B cell (primary cell): ENCODE measurements at places on chromosomes 4 and X. TPM values are rescaled to one million over a fixed set of nuclear protein-coding genes. Genes with fewer than 3 reads are reported as not detected.

L1CAM gene
- polyA plus RNA-seq: 8.9 and 9.4 TPM in 2 replicates

ANXA3 gene
- 0.33 TPM in 1 of 2 replicates, not detected in the other for polyA plus RNA-seq

FRG2 gene
- polyA plus RNA-seq: not detected in 2 replicates

CT83 gene
- polyA plus RNA-seq: not detected in 2 replicates

DNA sequence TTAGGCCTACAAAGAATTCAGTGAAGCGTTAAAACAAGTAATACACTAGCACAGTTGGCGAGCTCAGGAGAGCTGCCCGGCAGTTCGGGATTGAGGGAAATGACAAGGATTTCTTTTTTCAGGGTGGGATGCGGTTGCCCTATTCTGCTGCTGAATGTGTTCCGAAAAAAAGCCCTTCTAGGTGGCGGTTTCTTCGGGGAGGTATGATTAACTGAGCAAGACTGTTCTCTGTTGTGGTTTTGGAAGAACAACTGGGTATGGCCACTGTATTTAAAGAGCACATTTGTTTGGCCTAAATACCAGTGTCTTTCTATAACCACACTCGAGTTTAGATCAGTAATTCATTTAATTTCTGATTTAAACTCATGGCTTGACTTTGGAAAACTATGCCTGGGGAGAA lies 459.7 kb upstream of the FAT1 start:
- DNase-seq: no peak
- H3K36me3 ChIP-seq: no peaks in the 10 kb centered on the region
- H3K4me1 ChIP-seq: no peaks in the 10 kb centered on the region
- no peaks in the 10 kb centered on the region for H3K27me3 ChIP-seq

DNA sequence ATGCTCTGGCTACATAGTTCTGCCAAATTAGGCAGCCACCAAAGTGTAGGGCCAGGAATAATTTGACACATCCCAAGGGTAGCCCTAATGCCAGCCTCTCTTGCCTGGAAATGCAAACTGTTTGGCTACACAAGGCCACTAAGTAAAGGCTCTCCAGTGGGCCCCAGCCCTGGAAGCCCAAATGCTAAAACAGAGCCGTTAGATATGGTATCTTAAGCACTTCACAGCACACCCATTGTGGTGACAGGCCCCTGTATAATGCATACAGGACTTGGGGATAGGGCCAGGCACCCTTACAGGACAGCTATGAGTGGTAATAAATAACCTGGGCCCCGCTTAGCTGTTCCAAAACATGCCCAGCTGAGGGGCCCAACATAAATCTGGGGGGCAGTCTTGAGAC lies 623.9 kb downstream of the BCOR start:
- no peak overlapping the region for H3K4me3 ChIP-seq
- no peaks in the 10 kb centered on the region for H3K27me3 ChIP-seq
- no peak overlapping the region for H3K27ac ChIP-seq
- no peak for DNase-seq
- peaks cover 11% of the 10 kb centered on the region for H3K4me1 ChIP-seq
- H3K36me3 ChIP-seq: no peaks in the 10 kb centered on the region

DNA sequence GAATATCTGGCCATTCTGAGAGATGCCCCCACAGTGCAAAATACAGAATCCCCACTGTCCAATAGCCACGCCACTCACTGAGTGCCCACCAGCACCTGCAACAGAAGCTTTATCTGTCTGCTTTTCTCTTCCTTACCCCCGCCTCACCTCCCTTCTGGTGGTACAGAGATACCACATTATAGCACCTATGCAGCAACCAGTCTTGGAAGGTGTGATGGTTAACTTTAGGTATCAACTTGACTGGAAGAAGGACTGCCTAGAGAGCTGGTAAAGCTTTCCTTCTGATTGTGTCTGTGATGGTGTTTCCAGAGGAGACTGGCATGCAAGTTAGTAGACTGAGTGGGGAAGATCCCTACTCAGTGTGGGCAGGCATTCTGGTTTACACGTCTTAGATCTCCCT lies 61.8 kb upstream of the TXK start:
- no peak for DNase-seq
- peak overlapping the region; percentile 53 for H3K27ac ChIP-seq
- no peaks in the 10 kb centered on the region for H3K36me3 ChIP-seq
- H3K4me3 ChIP-seq: no peak overlapping the region
- no peaks in the 10 kb centered on the region for H3K27me3 ChIP-seq

GRCh38 chrX:135740681-135741149 lies 27.3 kb downstream of the CT45A1 start:
- H3K27me3 ChIP-seq: no peaks in the 10 kb centered on the region
- H3K36me3 ChIP-seq: no peaks in the 10 kb centered on the region
- peak; percentile 17 for DNase-seq
- H3K4me3 ChIP-seq: no peak overlapping the region

DNA sequence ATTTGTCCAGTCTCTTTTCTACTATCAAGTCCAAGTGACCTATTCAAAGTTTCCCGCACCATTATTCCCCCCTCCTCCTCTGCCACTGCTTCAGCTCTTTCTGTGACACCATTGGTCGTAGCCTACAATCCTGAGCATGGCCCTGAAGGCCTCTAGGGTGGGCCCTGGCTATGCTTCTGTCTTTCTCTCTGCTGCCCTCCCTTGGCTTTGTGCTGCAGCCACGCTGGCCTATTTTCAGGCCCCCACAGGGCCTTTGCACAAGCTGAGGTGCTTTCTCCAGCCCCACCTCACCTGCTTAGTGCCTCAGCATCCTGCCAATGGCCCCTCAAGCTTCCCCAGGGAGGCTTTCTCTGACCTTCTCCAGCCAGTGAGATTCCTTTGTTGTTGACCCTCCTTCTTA lies 156.5 kb downstream of the NHS start:
- no peak for DNase-seq
- no peaks in the 10 kb centered on the region for H3K36me3 ChIP-seq
- no peaks in the 10 kb centered on the region for H3K27me3 ChIP-seq
- H3K27ac ChIP-seq: no peak overlapping the region
- H3K4me3 ChIP-seq: no peak overlapping the region

DNA sequence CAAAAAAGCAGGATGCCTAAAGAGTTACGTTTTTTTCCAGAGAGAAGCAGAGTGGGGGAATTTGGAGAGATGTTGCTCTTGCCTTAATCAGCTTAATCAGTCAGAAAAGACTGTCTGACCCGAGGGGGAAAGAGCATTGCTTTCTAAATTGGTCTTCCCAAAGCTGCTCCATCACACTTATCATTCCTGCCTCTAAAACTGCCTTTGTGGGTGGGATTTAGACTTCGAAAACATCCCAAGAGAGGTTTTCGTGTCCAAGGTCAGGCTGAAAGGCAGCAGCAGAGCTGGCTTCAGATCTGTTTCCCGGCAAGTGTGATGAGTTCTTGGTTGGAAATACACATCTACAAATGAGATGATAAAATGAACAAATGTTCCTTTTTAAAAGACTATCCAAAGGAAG lies 155.2 kb downstream of the SH2D1A start:
- no peak for DNase-seq
- H3K36me3 ChIP-seq: no peaks in the 10 kb centered on the region
- H3K4me3 ChIP-seq: no peak overlapping the region
- no peaks in the 10 kb centered on the region for H3K4me1 ChIP-seq
- no peaks in the 10 kb centered on the region for H3K27me3 ChIP-seq
- H3K27ac ChIP-seq: no peak overlapping the region

- peak; percentile 54 for DNase-seq
- H3K4me1 ChIP-seq: peaks cover 18% of the 10 kb centered on the region
- no peaks in the 10 kb centered on the region for H3K36me3 ChIP-seq
- peak overlapping the region; percentile 60 for H3K4me3 ChIP-seq
Observed at GRCh38 chrX:10015723-10016518, 48.8 kb downstream of the CLDN34 start.

DNA sequence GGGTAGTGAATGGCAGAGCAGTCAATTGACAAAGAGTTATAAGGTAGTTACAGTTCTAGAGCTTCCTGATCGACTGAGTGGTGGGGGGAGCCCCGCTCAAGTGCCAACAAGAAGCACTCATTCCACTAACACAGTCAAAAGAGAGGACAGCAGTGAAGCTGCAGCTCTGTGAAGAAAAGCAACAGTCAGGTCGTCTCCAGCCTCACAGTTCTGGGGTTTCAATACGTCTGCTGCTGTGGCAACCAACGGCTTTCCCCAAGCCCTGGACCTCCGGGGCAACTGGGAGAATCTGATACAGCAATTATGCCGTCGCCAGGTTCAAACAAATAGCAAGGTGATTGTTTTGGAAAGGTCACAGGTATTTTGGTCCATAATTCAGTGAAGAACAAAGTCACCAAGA lies 30.8 kb downstream of the GPM6B start:
- H3K4me1 ChIP-seq: no peaks in the 10 kb centered on the region
- H3K36me3 ChIP-seq: no peaks in the 10 kb centered on the region
- no peak for DNase-seq
- H3K27ac ChIP-seq: no peak overlapping the region
- H3K27me3 ChIP-seq: no peaks in the 10 kb centered on the region

- H3K27ac ChIP-seq: no peak overlapping the region
- no peaks in the 10 kb centered on the region for H3K36me3 ChIP-seq
- H3K27me3 ChIP-seq: no peaks in the 10 kb centered on the region
- H3K4me1 ChIP-seq: no peaks in the 10 kb centered on the region
Observed at GRCh38 chrX:12360383-12360782, 222.1 kb downstream of the FRMPD4 start.

GRCh38 chrX:123311486-123311885 lies 127.4 kb downstream of the GRIA3 start:
- no peak overlapping the region for H3K27ac ChIP-seq
- H3K4me3 ChIP-seq: no peak overlapping the region
- no peaks in the 10 kb centered on the region for H3K36me3 ChIP-seq
- no peaks in the 10 kb centered on the region for H3K4me1 ChIP-seq
- no peak for DNase-seq

- no peaks in the 10 kb centered on the region for H3K36me3 ChIP-seq
- no peaks in the 10 kb centered on the region for H3K27me3 ChIP-seq
- no peak for DNase-seq
- H3K4me3 ChIP-seq: no peak overlapping the region
Observed at GRCh38 chrX:153578200-153578835, 20.6 kb downstream of the CCNQ start.

DNA sequence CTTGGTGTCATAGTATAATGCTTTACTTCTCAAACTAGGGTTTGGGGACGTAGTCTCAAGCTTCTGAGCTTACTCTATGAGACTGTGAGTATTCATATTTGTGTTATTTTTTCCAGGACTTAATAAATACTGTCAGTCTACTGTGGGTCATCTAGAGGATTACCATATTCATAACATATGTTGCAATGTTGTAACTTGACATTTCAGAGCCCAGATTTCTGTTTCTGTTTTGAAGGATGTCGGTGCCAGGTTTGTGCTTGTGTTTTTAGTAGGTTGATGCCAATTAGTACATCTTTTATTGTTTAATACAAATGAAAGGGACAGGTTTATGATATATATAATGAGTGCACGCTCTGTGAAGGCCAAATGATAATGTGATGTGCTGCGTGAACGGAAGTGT lies 69.6 kb downstream of the SPANXN4 start:
- H3K36me3 ChIP-seq: no peaks in the 10 kb centered on the region
- no peaks in the 10 kb centered on the region for H3K4me1 ChIP-seq
- no peak overlapping the region for H3K27ac ChIP-seq
- no peak for DNase-seq

DNA sequence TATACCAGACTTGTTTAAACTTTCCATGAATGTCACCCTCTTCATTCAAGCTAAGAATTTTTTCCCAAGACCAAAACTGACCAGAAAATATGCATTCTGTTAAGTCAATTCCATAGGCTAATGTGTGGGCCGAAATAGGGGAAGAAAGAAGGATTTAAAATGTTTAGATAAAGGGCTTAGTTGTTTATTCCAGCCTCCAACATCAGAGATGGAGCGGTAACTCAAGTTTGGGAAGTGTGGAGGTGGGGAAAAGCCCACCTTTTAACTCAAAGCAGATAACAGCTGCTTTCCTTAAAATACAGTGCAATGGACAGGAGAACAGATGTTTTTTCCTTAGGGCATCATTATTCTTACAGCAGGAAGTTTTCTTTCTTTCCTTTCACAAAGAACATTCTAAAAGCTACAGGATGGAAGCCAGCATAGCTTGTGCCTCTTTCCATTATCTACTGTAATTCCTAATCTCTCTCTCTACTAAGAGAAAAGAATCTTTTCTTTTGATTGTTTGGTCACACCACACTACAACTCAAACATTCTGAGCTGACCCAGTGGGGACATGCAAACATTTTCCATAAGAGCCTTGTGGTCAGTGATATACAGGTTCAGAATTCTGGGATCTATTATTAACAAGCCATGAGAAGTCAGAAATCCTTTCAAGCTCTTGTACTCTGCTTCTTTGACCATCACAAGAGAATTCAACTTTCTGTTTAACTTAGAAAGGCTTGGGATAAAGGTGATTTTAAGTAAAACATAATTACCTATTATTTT lies 101.6 kb downstream of the PDE5A start:
- no peak overlapping the region for H3K4me3 ChIP-seq
- no peak overlapping the region for H3K27ac ChIP-seq
- no peaks in the 10 kb centered on the region for H3K36me3 ChIP-seq
- no peaks in the 10 kb centered on the region for H3K4me1 ChIP-seq
- DNase-seq: no peak

DNA sequence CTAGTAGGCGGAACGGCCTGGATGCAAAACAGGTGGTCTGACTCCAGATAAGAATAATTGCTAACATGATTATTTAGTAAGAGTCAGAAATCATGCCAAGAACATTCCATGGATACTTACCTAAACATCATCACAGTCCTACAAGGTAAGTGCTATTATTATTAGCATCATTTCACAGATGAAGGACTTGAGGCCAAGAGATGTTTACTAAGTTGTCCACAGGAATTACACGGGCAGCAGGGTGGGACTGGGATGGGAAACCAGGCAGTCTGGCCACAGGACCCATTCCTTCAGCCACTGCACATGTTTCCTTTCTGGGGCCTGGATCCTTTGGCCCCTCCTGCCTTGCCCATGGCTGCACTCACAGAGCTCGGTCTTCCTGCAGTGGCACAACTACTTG lies 48.3 kb downstream of the ANAPC4 start:
- no peaks in the 10 kb centered on the region for H3K36me3 ChIP-seq
- DNase-seq: no peak
- H3K27me3 ChIP-seq: no peaks in the 10 kb centered on the region
- no peak overlapping the region for H3K27ac ChIP-seq

DNA sequence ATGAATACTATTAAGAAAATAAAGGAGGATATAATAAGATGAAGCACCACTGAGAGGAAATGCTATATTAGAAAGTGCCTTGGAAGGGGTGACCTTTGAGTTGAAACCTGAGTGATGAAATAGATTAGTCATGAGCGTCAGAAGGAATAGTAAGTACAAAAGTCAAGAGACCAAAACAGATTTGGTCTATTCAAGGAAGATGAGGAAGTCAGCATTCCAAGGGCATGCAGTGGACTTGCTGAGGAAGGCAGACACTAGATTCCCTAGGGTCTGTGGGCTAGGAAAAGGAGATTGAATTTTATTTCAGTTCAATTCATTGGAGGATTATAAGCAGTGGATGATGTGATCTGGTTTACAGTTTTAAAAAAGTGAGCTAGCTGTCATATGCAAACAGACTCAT lies 73.0 kb upstream of the WDFY3 start:
- no peaks in the 10 kb centered on the region for H3K36me3 ChIP-seq
- no peaks in the 10 kb centered on the region for H3K4me1 ChIP-seq
- peaks cover 3% of the 10 kb centered on the region for H3K27me3 ChIP-seq
- no peak overlapping the region for H3K4me3 ChIP-seq
- H3K27ac ChIP-seq: no peak overlapping the region

GRCh38 chr4:190121759-190122158 lies 51.8 kb upstream of the DUX4 start:
- DNase-seq: no peak
- no peaks in the 10 kb centered on the region for H3K36me3 ChIP-seq
- no peaks in the 10 kb centered on the region for H3K4me1 ChIP-seq
- no peaks in the 10 kb centered on the region for H3K27me3 ChIP-seq

GRCh38 chr4:38509551-38509950 lies 154.4 kb upstream of the KLF3 start:
- peak; percentile 22 for DNase-seq
- no peak overlapping the region for H3K4me3 ChIP-seq
- peaks cover 19% of the 10 kb centered on the region for H3K4me1 ChIP-seq
- H3K27ac ChIP-seq: no peak overlapping the region
- peaks cover 14% of the 10 kb centered on the region for H3K27me3 ChIP-seq
